ENCODE measurements at places on chromosomes 11 and 22. TPM values are rescaled to one million over a fixed set of nuclear protein-coding genes. Genes with fewer than 3 reads are reported as not detected.

The BAD gene
- 42.3 TPM for total RNA-seq

The NPTXR gene
- 2.5 TPM for total RNA-seq

The MPEG1 gene
- not detected for total RNA-seq

DNA sequence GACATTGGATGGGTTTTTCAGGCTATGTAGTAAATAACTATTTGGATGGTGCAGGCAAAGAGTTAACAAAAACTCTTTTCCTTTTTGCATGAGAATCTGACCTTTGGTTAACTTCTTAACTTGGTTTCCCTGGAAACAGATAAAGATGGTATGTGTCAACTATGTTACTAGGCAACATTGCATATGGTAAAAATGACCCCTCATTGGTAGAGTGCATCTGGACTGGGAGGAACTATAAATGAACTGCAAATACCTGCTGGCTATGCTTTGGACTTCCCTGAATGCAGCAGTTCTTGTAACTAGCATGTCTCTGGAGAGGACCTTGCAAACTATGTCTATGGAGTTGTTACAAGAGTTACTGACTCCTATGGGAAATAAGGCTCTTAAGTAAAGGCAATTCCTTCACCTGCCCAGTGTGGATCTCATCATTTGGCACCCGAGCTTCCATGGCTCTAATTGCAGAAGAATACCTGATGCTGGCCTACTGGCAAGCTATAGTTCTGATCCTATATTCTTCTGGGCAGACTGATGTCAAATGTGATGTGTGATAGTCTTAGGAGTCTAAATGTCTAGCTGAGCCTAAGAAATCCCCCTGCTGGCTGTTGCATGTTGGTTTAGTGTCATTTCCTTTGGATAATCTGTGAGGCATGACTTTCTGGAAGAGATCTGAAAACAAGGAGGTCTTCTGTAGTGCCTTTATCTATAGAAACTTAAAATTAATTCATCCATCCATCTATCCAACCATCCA is 126.7 kb upstream of the MTMR2 start:
- peak overlapping the region; percentile 60 for H3K27ac ChIP-seq
- peaks cover 20% of the 10 kb centered on the region for H3K4me1 ChIP-seq
- no peaks in the 10 kb centered on the region for H3K27me3 ChIP-seq
- no peak for DNase-seq

DNA sequence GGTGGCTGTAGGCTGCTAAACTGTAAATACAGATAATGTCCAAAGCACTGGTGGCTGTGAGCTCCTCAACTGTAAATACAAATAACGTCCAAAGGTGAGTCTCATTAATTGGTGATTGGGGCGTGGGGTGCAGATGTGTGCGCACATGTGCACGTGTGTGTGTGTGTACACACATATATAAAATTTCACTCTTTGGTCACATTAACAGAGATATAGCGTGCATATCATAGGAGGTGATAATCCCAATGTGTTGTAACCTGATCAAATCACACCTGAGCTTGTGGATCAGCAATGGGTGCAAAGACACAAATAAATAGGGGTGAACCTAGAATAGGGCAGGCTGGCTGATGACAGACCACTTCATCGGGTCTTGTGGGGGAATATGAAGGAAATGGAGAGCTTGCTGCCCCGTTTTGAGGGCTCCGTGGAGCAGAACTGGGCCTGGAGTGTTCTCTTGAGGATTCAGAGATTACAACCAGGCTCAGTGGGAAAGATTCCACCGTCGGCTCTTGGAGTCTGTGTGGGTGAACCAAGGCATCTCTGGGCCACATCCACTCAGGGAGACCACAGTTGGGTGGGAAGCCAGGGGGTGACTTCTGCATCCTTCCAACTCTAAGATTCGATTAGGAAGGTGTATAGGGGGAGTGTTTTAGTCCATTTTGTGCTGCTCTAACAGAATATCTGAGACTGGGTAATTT is 24.9 kb upstream of the OSBPL5 start:
- H3K36me3 ChIP-seq, result no peaks in the 10 kb centered on the region
- no peak overlapping the region for H3K27ac ChIP-seq
- H3K27me3 ChIP-seq, result peaks cover 4% of the 10 kb centered on the region
- DNase-seq, result no peak

DNA sequence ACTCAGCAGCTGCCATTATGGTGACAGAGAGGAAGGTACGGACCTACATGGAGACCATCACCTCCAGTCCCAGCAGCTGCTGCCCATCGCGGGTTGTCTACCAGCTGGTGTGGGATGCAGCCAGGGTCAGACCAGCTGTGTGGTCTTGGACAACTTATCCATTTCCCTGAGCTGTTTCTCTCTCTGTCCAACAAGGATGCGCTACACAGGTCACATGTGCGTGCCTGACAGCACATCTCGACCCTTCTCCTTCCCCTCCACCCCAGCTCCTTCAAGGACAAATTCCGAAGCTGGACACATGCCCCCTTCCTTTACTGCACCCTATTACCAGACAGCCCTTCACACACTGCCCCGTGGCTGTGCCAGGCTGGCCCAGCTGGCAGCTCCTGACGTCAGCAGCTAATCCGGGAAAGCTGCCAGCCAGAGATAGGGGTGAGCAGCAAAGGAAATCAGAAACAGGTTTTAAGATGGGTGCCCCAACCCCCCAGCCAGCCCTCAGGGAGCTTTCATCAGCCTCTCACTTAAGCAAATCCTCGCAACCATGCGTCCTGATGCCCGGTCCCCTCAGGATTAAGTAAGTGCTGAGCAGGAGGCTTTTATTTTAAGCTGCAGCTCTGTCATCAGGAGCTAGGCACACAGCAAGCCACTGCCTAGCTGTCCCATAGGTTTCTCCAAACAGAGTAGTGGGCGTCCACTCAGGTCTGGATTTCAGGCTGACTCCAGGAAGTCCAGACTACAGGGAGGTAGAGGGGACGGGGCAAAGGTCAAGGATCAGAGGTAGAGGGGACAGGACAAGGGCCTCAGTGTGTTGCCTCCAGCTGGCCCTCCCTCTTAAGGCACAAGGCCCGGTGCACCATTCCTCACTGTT is 20.3 kb downstream of the TEF start:
- no peak overlapping the region for H3K27ac ChIP-seq
- no peak overlapping the region for H3K4me3 ChIP-seq
- H3K36me3 ChIP-seq, result no peaks in the 10 kb centered on the region
- no peaks in the 10 kb centered on the region for H3K4me1 ChIP-seq
- DNase-seq, result no peak

- DNase-seq, result peak; percentile 50
- no peaks in the 10 kb centered on the region for H3K27me3 ChIP-seq
- H3K36me3 ChIP-seq, result no peaks in the 10 kb centered on the region
- H3K27ac ChIP-seq, result no peak overlapping the region
Observed at GRCh38 chr11:103803062-103803461, 233.4 kb upstream of the DDI1 start.
